ENCODE measurements at places on chromosomes 3 and 15.

DNA sequence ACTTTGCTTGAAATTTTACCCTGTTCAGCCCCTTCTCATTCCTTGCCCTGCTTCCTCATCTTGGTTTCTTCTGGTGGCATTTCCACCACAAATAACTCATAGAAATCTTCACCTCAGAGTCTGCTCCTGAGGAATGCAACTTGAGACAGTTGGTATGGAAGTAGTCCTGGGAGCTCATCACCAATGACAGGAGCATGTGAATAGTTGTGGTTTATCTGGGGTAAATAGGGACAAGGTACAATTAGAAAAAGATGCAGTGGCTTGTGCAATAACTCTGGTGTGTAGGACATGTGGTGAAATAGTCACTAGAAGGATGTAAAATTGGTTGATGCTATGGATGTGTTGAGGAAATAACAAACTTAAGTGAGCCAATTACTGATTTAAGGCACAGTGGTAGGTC is 72.7 kb upstream of the CHRNA7 start:
- DNase-seq = no peak

DNA sequence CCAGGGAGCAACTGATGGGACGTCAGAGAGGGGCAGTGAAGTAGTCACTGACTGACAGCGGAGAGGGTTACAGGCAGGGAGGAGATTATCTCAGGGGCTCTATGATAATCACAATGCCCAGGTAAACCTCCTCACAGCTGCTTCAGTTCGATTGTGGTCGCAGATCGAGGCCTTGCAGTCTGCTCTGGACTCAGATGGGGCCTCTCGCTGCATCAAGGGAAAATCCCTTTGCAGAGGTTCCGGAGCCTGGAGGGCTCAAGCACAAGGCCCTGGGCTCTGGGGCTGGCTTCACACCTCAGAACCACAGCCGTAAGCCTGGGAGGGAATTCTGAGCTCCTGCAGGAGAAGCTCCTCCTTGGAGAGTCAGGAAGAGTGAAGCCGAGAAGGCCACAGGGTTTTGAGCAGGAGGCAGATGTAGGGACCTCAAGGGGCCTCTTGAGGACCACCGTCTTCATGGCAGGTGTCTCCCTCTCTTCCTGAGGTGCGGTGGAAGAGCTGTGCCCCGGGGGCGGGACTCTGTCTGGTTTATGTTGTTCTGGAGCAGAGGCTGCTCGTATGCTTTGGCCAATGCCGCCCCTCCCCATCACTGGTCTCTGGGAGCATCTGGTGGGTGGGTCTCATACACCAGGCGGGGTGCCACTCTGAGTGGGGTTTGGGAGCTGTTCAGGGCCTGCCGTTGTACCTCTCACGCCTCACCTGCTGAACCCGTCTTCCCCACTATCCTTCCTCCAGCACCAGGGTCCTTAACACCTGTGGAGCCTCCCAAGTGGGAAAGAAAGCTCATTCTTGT is 19.5 kb upstream of the SNRPA1 start:
- DNase-seq = no peak

- no peak for DNase-seq
Measured at GRCh38 chr3:185164428-185165217, 11.8 kb upstream of the C3orf70 start.

DNA sequence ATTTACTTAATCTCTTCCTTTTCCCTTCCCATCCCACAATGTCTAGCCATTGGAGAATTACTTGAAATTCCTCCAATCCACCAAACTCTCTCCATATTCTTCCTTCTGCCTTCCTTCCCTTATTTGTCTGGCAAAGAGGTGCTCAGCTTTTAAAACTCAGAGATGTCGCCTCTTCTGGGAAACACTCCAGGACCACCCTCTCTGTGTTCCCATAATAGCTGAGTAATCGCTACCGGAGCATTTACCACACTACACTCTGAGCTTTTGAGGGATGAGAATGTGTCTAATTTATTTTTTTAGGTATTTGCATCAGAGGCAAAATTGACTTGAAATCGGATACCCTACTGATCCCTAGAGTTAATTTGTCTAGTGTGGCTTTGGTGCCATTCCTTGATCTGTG is 245.7 kb upstream of the TPRG1 start:
- no peak for DNase-seq

- DNase-seq = no peak
Measured at GRCh38 chr15:99385865-99386264, 134.6 kb downstream of the LRRC28 start.
